Activated T-helper 1 cell treated with anti-CD3 and anti-CD28 coated beads, Interleukin-12 subunit alpha, Interleukin-12 subunit beta, Interleukin-2, Interleukin-4 antibody, amounts not matched to agents 30 ng/mL and 10 ng/mL and 1 ng/mL, durations not matched to agents 14 hours and 24 hours and 36 hours (primary cell): ENCODE measurements at places on chromosomes 11 and 22. TPM values are rescaled to one million over a fixed set of nuclear protein-coding genes. Genes with fewer than 3 reads are reported as not detected.
A peak's percentile ranks its signal among the peaks of the same experiment; 100 is the strongest.

Gene RAB38
- total RNA-seq: 2.0 and 2.8 TPM in 2 replicates

Gene SCT
- total RNA-seq: not detected in 2 replicates

DNA sequence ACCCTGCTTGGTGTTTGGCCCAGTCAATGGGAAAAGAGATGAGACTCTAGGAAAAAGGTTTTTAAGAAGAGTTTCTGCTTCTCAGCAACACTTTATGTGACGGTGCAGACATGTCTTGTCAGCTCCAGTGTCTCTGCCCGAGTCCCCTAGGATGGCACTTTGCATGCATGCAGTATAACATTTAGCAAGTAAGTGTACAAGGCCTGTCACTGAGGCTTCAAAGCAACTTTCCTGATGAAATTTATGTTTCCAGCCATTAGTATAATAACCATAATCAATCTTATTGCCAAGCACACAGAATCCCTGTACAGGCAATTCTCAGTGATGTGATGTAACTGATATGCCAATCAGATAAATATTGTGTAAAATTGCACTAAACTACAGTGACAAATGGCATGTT is 248.1 kb upstream of the PLET1 start:
- H3K4me3 ChIP-seq: no peak overlapping the region
- H3K36me3 ChIP-seq: no peaks in the 10 kb centered on the region

- no peaks in the 10 kb centered on the region for H3K27me3 ChIP-seq
- H3K36me3 ChIP-seq: peaks cover 25% of the 10 kb centered on the region
- DNase-seq: no peak
- no peak overlapping the region for H3K4me3 ChIP-seq
- H3K27ac ChIP-seq: no peak overlapping the region
These were observed 87.8 kb upstream of the CLNS1A start for GRCh38 chr11:77725433-77725832.

GRCh38 chr22:45101515-45102227 is 62.1 kb upstream of the NUP50 start:
- no peak for DNase-seq
- H3K27me3 ChIP-seq: peaks cover 8% of the 10 kb centered on the region
- no peaks in the 10 kb centered on the region for H3K36me3 ChIP-seq
- H3K4me1 ChIP-seq: no peaks in the 10 kb centered on the region
- H3K4me3 ChIP-seq: no peak overlapping the region
- no peak overlapping the region for H3K27ac ChIP-seq

DNA sequence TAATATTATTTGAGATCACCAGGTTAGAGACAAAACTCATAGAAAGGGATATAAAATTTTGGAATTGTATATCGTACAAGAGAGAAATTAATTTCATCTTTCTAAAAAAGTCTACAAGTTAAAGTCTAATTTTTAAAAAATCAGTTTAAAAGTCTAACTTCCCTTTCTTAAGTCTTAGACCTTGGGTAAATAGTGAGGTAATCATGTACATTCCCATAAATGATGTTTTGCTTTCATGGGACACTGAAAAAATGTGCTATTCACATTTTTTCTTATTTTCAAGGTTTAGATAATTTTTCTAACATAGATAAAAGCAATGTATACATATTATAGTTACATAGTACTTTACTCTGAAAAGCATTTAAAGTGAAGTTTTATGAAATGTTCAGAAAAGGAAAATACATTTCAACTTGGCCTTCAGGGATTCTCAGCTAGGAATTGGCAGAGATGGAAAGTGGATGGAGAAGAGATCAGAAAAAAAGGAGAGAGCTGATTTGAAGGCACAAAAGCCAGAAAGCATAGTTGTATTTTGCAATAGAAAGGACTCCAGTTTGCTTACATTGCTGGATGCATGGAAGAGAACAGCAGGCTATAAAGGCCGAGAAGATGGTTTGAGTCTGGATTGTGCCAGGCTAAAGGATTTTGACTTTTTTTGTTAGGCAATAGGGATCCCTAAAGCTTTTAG is 194.0 kb downstream of the CASP12 start:
- no peak for DNase-seq
- peak overlapping the region; percentile 94 for H3K27ac ChIP-seq
- H3K4me3 ChIP-seq: peak overlapping the region; percentile 81
- peaks cover 3% of the 10 kb centered on the region for H3K36me3 ChIP-seq

DNA sequence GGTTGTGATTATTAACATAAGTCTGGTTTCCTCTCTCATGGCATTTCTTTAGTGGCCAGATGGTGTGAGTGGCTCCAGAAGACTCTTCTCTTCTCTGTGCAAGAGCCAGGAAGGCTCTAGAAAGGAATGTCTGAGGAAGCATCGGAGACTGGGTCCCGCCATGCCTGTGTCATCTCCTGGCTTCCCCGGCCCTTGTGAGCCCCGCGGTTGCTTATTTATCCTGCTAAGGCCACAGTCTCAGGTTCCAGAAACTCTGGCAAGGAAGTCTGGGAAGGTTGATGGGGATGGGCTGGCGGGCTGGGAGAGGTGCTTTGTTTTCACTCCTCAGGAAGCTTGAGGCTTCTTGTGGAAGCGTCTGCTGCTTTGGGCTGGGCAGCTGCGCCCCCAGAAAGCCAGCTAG is 18.9 kb downstream of the BCR start:
- no peaks in the 10 kb centered on the region for H3K27me3 ChIP-seq
- H3K36me3 ChIP-seq: peaks cover 9% of the 10 kb centered on the region
- DNase-seq: no peak
- H3K27ac ChIP-seq: no peak overlapping the region

- H3K4me1 ChIP-seq: no peaks in the 10 kb centered on the region
- no peak overlapping the region for H3K27ac ChIP-seq
- H3K4me3 ChIP-seq: no peak overlapping the region
- peaks cover 2% of the 10 kb centered on the region for H3K27me3 ChIP-seq
These were observed 5.0 kb downstream of the OOSP3 start for GRCh38 chr11:59883597-59883996.

Gene MAPK8IP1
- 0.51 and 0.91 TPM in 2 replicates for total RNA-seq

- no peaks in the 10 kb centered on the region for H3K36me3 ChIP-seq
- H3K4me3 ChIP-seq: peak overlapping the region; percentile 90
- DNase-seq: no peak
- H3K27ac ChIP-seq: peak overlapping the region; percentile 18
- H3K4me1 ChIP-seq: peaks cover 39% of the 10 kb centered on the region
These were observed 588 bp downstream of the TSPAN32 start for GRCh38 chr11:2302306-2302895.

Gene YAP1
- total RNA-seq: 0.10 TPM in 2 replicates

DNA sequence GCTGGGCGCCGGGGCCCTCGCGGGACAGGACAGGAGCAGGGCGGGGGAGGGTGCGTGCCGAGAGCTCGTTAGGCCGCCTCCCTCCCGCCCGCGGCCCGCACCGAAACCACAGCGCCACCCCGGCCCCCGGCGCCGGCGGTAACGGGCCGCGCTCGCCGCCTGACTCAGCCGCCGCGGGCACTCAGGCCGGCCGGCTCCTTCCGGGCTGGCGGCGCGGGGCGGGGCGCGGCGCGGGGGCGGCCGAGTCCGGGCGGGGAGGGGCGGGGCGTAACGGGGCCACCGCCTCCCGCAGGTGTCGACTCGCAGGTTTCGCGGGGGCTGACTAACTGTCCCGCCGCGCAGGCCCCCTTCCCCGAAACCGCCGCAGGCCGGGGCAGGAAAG is at the start of gene AP5B1:
AP5B1 (minus strand) TSS at position 207 of the 382 bp plus-strand sequence. CDS start 385 bp downstream, outside the sequence.
- peak; percentile 61 for DNase-seq
- H3K36me3 ChIP-seq: peaks cover 3% of the 10 kb centered on the region
- peak within 1 kb of the TSS; percentile 88 for H3K4me3 ChIP-seq
- H3K27me3 ChIP-seq: peaks cover 27% of the 10 kb centered on the region

Gene RASD2
- total RNA-seq: not detected in 2 replicates

DNA sequence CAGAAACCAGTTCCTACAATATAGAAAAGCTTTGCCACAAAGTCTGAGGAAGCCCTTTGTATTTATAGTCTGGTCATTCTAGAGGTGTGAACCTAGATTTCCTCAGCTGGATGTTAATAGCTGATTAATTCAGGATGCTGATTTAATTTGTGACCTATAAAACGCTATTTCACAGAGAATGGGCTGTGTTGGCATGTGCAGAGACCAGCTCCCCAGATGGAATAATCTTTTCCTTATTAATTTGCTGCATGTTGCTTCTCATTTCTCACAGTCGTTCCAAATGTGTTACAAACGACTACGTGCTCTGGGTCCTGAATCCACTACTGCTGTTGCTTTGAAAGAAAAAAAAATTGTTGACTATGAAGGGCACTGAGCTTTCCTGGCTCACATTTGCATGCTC is 49.3 kb downstream of the BDNF start:
- no peak overlapping the region for H3K27ac ChIP-seq
- H3K4me3 ChIP-seq: no peak overlapping the region
- no peaks in the 10 kb centered on the region for H3K27me3 ChIP-seq
- no peak for DNase-seq
- no peaks in the 10 kb centered on the region for H3K36me3 ChIP-seq
- H3K4me1 ChIP-seq: no peaks in the 10 kb centered on the region

Gene PHOX2A
- not detected in 2 replicates for total RNA-seq

- H3K4me1 ChIP-seq: no peaks in the 10 kb centered on the region
- no peak for DNase-seq
- H3K27ac ChIP-seq: no peak overlapping the region
- H3K4me3 ChIP-seq: no peak overlapping the region
- peaks cover 10% of the 10 kb centered on the region for H3K27me3 ChIP-seq
- no peaks in the 10 kb centered on the region for H3K36me3 ChIP-seq
These were observed 254.8 kb downstream of the GRIK4 start for GRCh38 chr11:120766318-120766717.

Gene REXO2
- total RNA-seq: 109 and 111 TPM in 2 replicates

- H3K27me3 ChIP-seq: peaks cover 36% of the 10 kb centered on the region
- no peak overlapping the region for H3K27ac ChIP-seq
- DNase-seq: no peak
- H3K36me3 ChIP-seq: no peaks in the 10 kb centered on the region
- no peak overlapping the region for H3K4me3 ChIP-seq
- H3K4me1 ChIP-seq: no peaks in the 10 kb centered on the region
These were observed 6.8 kb upstream of the P2RY6 start for GRCh38 chr11:73265278-73265810.

Gene MS4A8
- not detected in 2 replicates for total RNA-seq

- no peak for DNase-seq
- peaks cover 22% of the 10 kb centered on the region for H3K27me3 ChIP-seq
- H3K4me1 ChIP-seq: no peaks in the 10 kb centered on the region
- no peak overlapping the region for H3K4me3 ChIP-seq
- no peak overlapping the region for H3K27ac ChIP-seq
- H3K36me3 ChIP-seq: no peaks in the 10 kb centered on the region
These were observed 98.8 kb downstream of the PKNOX2 start for GRCh38 chr11:125263268-125263790.

Gene IGSF9B
- total RNA-seq: 73.6 and 77.2 TPM in 2 replicates

Gene UCP3
- 4.1 and 4.8 TPM in 2 replicates for total RNA-seq

DNA sequence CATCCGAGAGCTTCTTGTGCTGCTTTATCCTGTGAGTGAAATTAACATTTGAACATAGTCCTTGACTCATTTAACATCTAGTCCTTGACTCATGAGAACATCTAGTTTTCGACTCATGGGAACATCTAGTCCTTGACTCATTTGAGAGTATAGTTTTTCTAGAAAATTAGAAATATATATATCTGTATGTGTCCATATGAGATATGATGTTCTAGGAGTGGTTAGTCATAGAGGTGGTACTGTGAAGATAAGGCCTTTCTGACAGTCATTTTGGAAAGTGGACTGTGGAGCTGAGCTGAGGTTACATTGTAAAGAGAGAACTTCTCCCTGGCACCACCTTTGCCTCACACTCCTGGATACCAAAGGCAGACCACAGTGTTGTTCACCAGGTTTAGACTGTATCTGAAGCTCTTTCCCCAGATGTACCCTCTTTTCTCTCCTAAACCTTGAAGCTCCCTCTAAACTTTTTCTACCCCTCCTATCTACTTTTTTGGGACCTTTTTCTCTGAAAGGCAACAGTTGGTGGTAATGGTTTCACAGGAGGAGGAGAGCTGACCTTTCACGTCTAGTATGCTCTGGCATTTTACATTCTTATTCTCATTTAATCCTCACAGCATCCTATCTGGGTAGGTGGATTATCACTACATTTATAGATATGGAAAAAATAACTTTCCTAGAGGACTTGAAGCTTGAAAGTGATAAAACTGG is 67.2 kb downstream of the PPP2R1B start:
- H3K27me3 ChIP-seq: no peaks in the 10 kb centered on the region
- no peak overlapping the region for H3K4me3 ChIP-seq
- H3K27ac ChIP-seq: no peak overlapping the region
- DNase-seq: no peak
- peaks cover 12% of the 10 kb centered on the region for H3K36me3 ChIP-seq

Gene MS4A3
- not detected in 2 replicates for total RNA-seq

DNA sequence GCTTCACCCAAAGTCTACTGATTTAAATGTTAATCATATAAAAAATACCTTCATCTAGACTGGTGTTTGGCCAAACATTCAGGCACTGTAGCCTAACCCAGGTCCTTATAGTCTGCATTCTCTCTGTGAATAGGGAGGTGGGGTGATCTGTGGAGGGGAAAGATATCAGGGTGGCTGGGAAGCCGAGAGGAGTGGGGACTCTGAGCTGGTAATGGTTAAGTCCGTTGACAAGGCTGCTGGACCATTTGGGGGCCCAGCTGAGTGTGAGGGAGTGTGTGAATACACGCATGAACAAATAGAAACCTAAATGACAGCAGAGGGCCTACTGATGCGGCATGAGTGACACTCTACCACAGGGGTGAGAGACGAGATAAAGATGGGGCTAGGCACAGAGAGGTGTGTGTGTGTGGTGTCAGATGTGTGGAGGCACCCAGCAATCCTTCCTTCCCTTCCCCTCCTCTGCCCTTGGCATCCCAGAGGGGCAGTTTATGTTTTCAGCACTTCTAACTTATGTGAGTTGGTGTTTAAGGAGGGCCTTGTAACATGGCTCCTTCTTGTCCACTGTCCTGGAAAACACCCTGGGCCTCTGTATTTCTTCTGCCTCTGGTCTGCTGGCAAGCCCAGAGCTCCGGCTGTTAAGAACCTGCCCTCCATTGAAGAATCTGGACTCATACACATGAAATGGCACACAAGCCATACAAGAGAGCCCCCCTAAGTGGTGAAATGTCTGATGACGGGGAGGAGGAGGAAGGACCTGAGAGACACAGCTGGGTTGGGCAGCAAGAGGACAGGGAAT is 249.1 kb upstream of the TBCEL start:
- H3K36me3 ChIP-seq: no peaks in the 10 kb centered on the region
- H3K27ac ChIP-seq: no peak overlapping the region
- H3K4me3 ChIP-seq: no peak overlapping the region
- DNase-seq: no peak
- peaks cover 2% of the 10 kb centered on the region for H3K27me3 ChIP-seq

- H3K4me3 ChIP-seq: no peak overlapping the region
- no peaks in the 10 kb centered on the region for H3K4me1 ChIP-seq
- no peak overlapping the region for H3K27ac ChIP-seq
- H3K36me3 ChIP-seq: no peaks in the 10 kb centered on the region
- H3K27me3 ChIP-seq: no peaks in the 10 kb centered on the region
- DNase-seq: no peak
These were observed 229.9 kb upstream of the ANO5 start for GRCh38 chr11:21963013-21963412.

Gene ISX
- total RNA-seq: not detected in 2 replicates

GRCh38 chr22:39534591-39535356 is 2.2 kb upstream of the RPS19BP1 start:
- peaks cover 21% of the 10 kb centered on the region for H3K36me3 ChIP-seq
- H3K27me3 ChIP-seq: no peaks in the 10 kb centered on the region
- H3K4me1 ChIP-seq: peaks cover 28% of the 10 kb centered on the region
- peak overlapping the region; percentile 73 for H3K27ac ChIP-seq
- no peak overlapping the region for H3K4me3 ChIP-seq
- DNase-seq: peak; percentile 71
